ENCODE measurements at places on chromosomes 5 and 9.

DNA sequence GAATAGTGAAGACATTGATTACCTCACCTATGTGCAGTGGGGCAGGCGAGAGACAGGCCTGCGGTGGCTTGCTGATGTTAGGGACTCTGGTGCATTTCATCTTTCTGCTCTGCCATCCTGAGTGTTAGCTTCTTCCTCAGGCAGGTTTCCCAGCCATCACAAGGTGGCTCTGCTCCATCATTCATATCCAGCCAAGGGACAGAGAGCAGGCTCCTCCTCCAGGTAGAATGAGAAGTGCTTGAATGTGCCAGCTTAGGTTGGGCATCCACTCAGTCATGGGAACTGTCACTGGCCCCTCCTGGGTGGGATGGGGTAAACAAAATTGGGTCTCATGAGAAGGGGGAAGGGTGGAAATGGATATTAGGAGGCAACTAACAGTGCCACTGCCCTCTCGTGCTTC, 24.8 kb downstream of the GPR107 start:
- no peak for DNase-seq

GRCh38 chr9:33447799-33448553, 583 bp upstream of the AQP3 start:
- no peak for DNase-seq

GRCh38 chr5:179195561-179196404, 135.6 kb downstream of the ZNF354C start:
- DNase-seq, result no peak

DNA sequence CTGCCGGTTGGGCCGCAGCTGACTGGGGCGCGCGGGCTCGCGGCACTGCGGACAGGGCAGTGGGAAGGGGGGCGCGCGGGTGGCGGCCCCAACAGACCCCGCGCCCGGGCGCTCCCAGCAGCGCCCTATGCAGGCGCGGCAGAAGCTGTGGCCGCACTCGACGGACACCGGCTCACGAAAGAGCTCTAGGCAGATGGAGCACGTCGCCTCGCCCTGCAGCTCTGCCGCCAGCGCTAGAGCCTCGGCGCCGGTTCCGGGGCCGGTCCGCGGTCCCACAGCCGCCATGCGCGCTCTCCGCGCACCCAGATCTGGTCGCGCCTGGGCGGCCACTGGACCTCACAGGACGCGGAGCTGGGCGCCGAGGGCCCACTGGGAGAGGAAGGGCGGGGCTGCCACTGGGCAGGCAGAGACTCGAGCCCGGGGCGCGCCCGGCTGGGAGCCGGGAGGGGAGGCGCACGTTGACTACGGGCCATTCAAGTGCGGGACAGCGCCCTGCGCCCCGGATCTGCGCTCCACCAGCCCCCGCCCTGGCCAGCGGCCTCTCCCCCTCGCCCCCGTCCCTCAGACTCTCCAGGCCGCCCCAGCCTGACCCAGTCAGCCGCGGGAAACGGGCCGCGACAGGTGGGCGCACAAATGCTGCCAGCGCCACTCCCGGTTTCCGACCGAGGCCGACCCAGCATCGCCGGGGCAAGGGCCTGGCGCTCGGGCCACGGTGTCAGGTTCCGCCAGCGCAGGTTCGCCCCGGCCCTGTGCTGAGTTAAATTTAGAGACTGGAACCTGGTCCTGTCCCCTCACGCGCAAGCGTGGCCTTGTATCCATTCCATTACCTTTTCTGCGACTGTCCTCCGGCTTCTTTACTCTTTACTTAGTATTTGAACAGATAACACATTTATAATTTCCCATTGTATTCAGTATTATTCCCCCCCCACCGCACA, at the start of gene TRIM7:
Gene TRIM7 (minus strand): TSS at position 371 of the 935 bp plus-strand sequence. CDS start 86 bp downstream, at position 285.
- DNase-seq, result no peak

DNA sequence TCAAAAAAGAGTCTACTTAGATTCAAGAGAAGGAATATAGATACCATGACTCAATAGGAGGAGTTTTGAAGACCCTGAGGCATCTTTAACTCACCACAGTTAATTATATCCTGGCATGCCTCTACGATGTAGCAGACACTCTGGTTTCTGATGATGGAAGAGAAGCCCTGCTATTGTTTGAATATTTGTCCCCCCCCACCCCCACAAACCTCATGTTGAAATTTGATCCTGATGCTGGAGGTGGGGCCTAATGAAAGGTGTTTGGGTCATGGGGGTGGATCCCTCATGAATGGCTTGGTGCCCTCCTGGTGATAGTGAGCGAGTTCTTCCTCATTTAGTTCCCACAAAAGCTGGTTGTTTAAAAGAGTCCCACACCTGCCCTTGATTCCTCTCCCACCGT, 147.9 kb upstream of the TBCA start:
- no peak for DNase-seq

- no peak for DNase-seq
Measured at GRCh38 chr5:163453705-163454104, 6.2 kb downstream of the NUDCD2 start.
